Natural killer cell treated with Interleukin-12 subunit alpha and Interleukin-12 subunit beta and Interleukin-15 and Interleukin-18, amount 100 ng/mL, for 72 hours (primary cell): ENCODE measurements at places on chromosomes 5 and 9. TPM values are rescaled to one million over a fixed set of nuclear protein-coding genes. Genes with fewer than 3 reads are reported as not detected.

DNA sequence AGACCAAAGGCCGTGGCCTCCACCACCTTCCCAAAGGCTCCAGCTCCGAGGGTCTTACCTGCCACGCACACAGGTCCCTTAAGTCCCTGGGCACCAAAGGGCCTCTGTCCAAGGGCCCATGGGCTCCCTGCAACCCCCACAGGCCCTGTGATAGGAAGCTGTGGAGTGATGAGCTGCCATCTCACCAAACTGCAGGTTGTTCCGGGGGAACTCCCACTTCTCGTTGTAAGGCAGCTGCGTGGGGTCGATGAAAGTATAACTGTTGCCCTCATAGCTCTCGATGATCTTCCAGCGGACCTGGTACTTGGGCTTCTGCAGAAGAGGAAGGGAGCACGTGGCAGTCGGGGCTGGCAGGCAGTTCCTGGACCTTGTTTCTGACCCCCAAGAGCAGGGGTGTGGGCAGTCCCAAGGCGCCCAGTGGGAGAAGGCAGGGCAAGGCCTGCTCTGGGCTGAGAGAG lies 24.8 kb downstream of the CSF1R start:
- no peak for DNase-seq

DNA sequence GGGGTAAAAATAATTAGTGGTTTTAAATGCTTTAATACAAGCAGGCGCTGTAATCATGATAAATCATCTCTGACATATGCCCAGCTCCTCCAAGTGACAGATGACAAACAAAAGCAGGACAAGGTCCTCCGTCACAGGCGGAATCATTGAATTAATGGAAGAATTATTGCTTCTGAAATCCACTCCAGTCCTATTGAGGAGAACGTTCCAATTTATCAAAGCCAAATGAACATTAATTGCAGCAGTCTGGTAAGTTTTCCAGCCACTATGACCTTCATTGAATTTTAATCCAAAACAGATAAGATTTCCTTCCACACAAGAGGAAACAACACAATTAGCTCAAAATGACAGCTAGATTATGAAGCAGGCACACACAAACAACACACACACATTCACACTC lies 136.8 kb downstream of the ASTN2 start:
- no peak for DNase-seq

GRCh38 chr5:172008689-172009141 lies 2.3 kb upstream of the FBXW11 start:
- DNase-seq = no peak

DNA sequence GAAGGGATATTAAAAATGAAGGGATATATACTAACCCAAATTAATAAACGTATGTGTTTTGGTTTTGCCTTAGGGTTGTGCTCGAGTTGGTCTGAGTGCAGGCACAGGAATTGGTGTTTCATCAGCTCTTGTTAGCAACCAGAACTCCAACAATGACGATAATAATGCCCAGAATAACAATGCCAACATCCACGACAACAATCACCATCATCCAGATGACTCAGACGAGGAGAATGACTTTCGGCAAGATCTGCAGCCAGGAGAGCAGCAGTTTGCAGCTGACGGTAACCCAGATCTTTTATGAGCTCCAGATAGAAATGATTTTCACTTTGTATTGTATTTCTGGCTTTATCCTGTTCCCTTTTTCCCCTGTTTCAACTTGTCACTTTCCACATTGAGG lies 33.2 kb downstream of the FBXO38 start:
- no peak for DNase-seq

DNA sequence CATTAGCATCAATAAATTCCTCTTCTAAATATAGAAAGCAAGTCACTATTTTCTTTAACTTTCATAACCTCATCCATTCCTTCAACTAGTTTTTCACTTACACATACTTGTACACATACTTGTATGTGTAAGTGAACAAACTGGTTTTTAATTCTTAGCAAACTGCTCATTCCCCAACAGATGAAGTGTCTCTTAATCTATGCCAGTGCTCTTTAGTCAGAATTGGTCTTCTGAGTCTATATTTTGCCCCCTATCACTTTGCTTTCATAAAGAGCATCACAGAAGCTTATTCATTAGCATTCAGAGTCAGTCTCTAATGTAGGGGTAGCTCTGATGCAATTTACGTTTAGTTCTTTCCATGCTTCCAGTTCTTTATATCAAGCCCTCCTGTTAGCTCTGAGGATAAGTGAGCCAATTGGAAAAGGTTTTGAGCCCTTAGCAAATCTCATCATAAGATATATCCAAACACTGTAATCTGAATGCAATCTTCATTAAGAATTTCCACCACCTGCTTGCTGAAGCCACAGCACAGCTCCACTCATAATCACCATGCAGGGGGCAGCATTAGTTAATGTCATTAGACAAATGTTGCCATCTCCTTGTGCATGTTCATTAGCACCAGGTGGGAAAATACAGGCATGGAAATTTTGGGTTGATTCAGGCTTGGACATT lies 178.5 kb upstream of the SLC24A2 start:
- DNase-seq = no peak

GRCh38 chr5:141208478-141208877 lies at the start of gene PCDHB12:
PCDHB12 (plus strand) TSS chr5:141208719; CDS start chr5:141208908, 189 bp downstream.
- no peak for DNase-seq

DNA sequence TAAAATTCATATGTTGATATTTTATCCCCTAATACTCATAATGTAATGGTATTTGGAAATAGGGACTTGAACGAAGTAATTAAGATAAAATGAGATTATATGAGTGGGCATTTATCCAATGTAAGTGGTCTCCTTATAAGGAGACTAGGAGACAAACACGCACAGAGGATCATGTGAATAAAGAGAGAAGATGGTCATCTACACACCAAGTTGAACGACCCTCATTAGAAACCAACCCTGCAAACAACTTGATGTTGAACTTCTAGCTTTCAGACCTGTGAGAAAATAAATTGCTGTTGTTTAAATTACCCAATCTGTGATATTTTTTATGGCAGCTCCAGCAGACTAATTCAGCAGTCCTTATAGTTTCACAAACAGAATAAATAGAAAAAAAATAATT lies 27.5 kb upstream of the SELENOP start:
- DNase-seq = no peak

GRCh38 chr5:174397206-174397605 lies 327.2 kb upstream of the MSX2 start:
- DNase-seq = no peak

DNA sequence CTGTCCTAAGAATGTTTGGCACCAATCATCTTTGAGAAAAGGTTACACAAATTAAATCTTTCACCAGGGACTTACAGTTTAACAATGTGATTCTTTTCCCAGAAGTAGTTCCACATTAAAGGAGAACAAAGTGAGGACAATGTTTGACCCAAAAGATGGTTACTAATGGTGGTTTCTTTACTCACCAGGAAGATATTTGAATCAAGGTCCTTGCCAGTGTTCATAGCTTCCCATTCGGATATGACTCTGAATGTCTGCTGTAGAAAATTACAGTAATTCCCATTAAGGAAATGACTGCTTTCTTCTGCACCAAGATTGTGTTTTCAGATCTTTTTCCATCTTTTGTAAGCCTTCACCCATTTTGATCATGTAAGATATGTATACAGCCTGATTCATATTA lies 114.6 kb upstream of the ADAMTSL1 start:
- DNase-seq = no peak

GRCh38 chr5:77768978-77769377 lies 7.2 kb downstream of the TBCA start:
- DNase-seq = no peak

DNA sequence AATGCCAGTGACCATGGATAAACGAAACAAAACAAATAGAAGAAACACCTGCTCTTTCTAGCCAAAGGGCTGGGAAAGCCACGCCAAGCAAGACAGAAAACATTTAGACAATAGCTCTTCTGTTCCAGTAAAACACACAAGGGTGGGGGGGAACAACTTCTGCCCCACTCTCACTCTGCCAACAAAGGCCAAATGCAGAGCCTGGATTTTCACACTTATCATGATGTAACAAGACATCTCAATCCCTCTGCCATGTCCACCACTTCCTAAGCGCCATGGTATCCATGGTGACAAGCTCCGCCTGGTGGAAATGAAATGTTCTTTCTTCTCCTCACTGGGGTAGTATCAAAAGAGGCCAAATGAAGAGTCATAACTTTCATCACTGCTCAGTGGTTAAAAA lies 60.6 kb downstream of the DRD1 start:
- no peak for DNase-seq

DNA sequence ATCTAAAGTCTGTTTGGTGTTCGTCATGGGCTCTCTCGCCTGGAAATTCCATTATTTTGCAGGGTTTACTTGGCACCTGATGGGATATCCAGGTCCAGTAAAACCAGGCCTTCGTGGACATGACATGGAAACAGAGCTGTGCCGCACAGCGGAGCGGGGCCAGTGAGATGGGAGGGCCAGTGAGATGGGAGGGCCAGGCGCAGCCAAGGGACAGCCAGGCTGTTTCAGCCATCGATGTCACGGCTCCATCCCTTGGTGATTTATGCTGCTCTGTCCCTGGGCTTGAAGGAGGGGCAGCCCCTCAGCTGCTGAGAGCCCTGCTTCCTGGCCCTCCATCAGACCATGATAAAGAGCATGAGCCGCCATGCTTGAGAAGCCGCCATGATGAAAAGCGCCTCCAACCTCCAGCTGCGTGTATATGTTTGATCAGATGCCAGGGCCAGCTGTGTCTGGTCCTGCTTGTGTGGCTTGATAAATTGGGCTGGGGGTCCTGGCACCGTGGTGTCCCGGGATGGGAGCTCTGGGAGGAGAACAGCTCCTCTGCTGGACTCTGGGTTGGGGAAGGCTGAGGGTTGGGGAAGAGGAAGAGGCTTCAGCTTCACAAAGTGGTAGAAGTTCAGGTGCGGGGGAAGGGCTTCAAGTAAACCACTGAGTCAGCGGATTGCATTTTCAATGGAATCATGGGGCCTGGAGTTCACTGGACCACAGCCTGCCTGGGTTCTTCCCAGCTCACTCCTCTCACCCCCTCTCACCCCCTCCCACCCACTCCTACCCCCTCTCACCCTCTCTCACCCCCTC lies 6.1 kb upstream of the COL5A1 start:
- peak; percentile 18 for DNase-seq

- no peak for DNase-seq
Measured at GRCh38 chr9:4967523-4967922, 17.5 kb upstream of the JAK2 start.

DNA sequence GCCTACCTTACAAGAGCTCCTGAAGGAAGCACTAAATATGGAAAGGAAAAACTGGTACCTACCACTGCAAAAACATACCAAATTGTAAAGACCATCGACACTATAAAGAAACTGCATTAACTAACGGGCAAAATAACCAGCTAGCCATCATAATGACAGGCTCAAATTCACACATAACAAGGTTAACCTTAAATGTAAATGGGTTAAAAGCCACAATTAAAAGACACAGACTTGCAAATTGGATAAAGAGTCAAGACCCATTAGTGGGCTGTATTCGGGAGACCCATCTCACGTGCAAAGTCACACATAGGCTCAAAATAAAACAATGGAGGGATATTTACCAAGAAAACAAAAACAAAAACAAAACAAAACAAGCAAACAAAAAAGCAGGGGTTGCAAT lies 49.4 kb downstream of the POU5F2 start:
- no peak for DNase-seq

GRCh38 chr9:136378170-136379002 lies 4.9 kb upstream of the CARD9 start:
- DNase-seq = no peak

PCDHB13 gene
- 0.10 TPM for total RNA-seq

MYORG gene
- total RNA-seq = 1.1 TPM

GHR gene
- not detected for total RNA-seq
